ENCODE measurements at places on chromosomes 5 and 9. TPM values are rescaled to one million over a fixed set of nuclear protein-coding genes. Genes with fewer than 3 reads are reported as not detected.

The PKD2L2 gene
- total RNA-seq = not detected

The GABRP gene
- total RNA-seq = 4.5 TPM

The CD72 gene
- total RNA-seq = not detected

DNA sequence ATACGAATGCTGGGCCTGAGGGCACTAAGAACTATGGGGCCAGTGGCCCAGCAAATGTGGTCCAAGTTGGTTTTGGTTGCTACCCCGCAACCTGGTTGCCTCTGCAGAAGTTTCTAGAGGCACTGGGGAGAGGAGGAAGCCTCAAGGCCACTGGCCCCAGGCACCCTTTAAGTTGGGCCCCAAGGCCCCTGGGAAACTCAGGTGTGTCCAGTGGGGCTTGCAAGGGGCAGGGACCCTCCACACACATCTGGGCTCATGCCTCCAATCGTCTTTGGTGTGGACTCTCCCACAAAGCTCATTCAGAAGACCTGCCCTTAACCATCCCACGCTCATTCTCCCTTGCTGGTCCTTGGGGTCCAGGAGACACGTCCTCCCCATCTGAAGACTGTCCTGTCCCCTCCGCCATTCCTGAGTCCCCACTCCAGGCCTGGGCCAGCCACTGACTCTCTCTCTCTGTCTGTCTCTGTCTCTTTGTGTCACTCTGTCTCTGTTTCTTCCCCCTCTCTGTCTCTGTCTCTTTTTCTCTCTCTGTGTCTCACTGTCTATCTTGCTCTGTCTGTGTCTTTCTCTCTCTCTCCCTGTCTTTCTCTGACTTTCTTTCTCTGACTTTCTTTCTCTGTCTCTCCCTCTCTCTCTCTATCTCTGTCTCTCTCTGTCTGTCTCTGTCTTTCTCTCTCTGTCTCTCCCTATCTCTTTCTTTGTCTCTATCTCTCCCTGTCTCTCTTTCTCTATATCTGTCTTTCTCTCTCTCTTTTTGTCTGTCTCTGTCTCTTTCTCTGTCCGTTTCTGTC is 3.3 kb upstream of the SLC6A19 start:
- H3K36me3 ChIP-seq = no peaks in the 10 kb centered on the region
- DNase-seq = no peak
- no peak overlapping the region for H3K27ac ChIP-seq
- H3K4me3 ChIP-seq = no peak overlapping the region
- H3K27me3 ChIP-seq = peaks cover 6% of the 10 kb centered on the region
- peaks cover 5% of the 10 kb centered on the region for H3K4me1 ChIP-seq

- no peaks in the 10 kb centered on the region for H3K27me3 ChIP-seq
- H3K27ac ChIP-seq = peak overlapping the region; percentile 43
- H3K4me3 ChIP-seq = no peak overlapping the region
- no peak for DNase-seq
- H3K4me1 ChIP-seq = peaks cover 13% of the 10 kb centered on the region
Measured at GRCh38 chr5:156394642-156395305, 67.8 kb downstream of the SGCD start.

DNA sequence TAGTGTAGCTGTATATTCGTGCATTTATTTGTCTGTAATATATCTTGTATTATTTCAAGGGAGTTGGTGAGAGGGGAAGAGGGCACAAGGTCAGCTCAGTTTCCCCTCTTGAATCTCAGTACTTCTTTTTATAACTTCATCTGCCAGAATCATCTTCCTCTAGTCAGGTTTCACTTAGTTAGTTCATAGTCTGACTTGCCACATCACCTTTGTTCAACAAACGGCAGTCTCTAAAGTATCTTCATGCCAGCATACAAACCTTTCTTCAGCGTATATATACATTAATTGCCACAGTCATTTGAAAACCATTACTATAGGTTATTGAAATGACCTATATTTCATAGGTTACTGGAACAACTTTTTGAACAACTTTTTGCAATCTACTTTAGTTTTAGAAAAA is 1.6 kb downstream of the ECM2 start:
- H3K27me3 ChIP-seq = no peaks in the 10 kb centered on the region
- no peak for DNase-seq
- no peak overlapping the region for H3K4me3 ChIP-seq

DNA sequence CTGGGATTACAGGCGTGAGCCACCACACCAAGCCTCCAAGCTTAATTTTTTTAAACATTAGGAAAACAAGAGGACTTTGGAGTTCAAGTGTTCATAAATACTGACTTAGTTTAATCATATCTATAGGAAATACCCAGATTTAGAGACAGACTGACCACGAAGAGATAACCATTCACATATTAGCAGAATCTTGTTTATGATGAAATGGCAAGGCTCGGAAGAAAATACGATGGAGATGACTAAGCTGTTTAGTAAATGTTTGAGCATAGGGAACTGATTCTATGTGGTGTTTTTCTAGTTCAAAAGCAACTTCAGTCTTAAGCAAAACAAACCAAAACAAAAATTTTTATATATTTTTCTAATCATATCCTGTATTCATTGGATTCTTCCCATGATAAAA is 13.5 kb upstream of the TUSC1 start:
- H3K4me3 ChIP-seq = no peak overlapping the region
- no peaks in the 10 kb centered on the region for H3K4me1 ChIP-seq
- H3K36me3 ChIP-seq = no peaks in the 10 kb centered on the region
- no peak for DNase-seq

GRCh38 chr5:150319484-150319790 is 16.7 kb upstream of the ARSI start:
- H3K4me3 ChIP-seq = no peak overlapping the region
- peaks cover 13% of the 10 kb centered on the region for H3K4me1 ChIP-seq
- no peak overlapping the region for H3K27ac ChIP-seq
- no peak for DNase-seq

Data from stomach (tissue), 19 donors.